ENCODE measurements at places on chromosomes 12 and 14.

- DNase-seq = peak; percentile 37
These were observed 35.7 kb downstream of the MRPL42 start for GRCh38 chr12:93502802-93503623.

GRCh38 chr14:68293404-68293803 lies 473.8 kb downstream of the RAD51B start:
- no peak for DNase-seq

DNA sequence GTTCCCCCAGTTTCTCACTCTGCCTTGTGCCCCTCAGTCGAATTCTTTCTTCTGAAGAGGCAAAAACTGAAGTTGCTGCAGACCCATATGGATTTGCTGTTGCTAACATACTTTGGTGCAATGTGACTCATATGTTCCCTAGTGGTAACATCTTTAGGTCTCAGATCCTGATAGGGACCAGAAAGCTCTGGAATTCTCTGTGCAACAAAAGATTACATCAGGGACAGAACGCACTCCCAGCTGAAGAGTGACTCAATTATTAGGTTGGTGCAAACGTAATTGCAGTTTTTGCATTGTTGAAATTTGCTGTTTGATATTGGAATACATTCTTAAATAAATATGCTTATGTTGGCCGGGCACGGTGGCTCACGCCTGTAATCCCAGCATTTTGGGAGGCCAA lies 8.2 kb upstream of the DHRS2 start:
- no peak for DNase-seq

DNA sequence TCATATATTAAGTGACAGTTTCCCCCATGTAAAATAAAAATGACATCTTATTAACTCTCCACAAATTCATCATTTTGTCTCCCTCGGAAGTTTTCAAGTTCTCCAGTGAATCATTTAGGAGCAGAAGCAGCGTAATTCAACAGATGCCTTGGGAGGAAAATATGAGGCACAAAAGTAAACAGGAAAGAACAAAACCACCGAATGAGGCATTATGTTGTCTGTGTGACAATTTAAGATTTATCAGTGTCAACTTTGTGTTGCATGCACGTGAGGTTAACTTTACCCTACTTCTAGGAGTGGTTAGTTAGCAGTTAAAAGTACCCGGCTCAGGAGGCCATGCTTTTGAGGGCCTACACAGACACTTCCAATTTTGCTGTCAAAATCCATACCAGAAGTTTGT lies 258.6 kb downstream of the IPO8 start:
- no peak for DNase-seq

DNA sequence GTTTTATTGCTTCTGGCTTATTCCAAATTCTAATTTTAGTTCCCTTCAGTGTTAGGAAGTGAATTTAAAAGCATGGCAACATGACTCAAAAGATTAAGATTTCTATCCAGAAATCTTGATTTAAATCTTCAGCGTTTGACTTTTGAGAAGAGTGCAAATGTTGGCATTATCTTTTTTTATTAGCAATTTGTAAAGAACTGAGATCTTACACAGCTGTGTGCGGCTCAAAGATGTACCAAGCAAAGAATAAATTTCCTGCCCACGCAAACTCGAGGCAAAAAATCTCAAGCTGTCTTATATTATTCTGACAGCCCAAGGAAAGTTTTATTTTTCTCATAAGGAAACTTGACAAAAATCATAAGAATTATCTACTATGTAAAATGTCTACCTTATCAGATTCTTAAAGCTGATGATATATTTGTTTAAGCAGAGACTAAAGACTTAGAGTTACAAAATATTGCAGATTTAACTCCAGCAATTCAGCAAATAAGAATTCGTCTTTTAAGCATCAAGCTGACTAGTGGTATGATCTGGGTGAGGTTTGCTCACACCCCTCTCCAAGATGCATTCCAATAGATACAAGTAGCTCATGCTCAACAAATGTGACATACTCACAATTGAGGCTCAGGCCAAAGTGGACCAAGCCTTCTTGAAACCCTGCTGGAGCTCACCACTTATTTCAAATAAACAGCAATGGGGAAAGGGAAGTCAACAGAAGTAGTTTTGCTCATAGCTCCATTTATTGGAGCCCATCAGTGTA lies 47.4 kb upstream of the POC1B start:
- DNase-seq = no peak

GRCh38 chr12:26870491-26871419 lies 37.8 kb upstream of the ITPR2 start:
- no peak for DNase-seq

GRCh38 chr12:116859079-116859478 lies 22.2 kb downstream of the HRK start:
- DNase-seq = no peak

GRCh38 chr12:23686095-23686494 lies 263.4 kb downstream of the SOX5 start:
- no peak for DNase-seq

- DNase-seq = no peak
These were observed 987 bp downstream of the CCER1 start for GRCh38 chr12:90953956-90954421.

DNA sequence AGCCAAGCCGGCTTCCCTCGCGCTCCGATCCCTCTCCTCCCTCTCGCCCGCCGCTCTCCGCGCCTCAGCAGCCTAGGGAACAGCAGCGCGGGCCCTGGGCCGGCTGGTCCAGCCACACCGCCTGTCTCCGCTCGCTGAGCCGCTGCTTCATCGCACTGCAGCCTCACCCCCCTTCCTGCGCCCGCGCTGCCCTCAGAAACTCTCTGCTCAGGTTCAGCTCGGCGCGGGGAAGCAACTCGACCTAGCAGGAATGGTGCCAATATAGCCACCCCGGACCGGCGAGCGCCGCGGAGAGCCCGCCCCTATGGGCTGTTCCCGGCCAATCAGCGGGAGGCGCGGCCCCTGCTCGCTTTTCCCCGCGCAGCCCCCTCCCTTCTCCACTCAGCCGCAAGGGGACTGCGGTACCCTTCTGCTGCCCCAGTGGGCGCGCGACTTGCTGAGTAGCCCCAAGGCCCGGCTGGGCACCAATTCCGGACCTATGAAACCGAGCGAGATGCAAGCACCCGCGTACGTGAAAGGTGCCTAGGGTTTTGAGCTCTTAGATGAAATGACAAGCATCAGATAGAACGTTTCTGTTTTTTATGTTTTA lies at the start of gene ADAMTS20:
TSS of gene ADAMTS20 (minus strand) at position 233 of the 589 bp plus-strand sequence. CDS start 282 bp downstream, outside the sequence.
- no peak for DNase-seq
